ENCODE measurements at places on chromosomes 13 and 19.

DNA sequence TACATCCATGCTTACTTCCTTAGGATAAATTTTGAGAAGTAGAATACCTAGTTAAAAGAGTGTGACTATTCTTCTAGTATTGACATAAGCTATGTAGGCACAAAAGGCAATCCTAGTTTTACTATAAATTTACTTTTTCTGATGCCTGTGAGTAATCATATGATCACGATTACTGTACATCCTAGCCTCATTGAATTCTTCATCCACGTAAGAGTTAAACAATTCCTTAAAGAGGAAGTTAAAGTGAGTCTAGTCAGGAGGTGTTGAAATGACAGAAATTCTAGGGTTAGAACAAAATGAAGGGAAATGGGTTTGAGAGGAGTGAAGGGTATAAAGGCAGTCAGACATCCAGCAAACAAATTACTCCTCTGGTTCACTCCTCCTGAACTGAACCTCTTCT is at the start of gene ACOD1:
TSS of gene ACOD1 (plus strand) at position 363 of the 400 bp plus-strand sequence. CDS start 48 bp downstream, outside the sequence.
- DNase-seq, result no peak

GRCh38 chr13:29946093-29946492 is 95.7 kb upstream of the UBL3 start:
- DNase-seq, result no peak

DNA sequence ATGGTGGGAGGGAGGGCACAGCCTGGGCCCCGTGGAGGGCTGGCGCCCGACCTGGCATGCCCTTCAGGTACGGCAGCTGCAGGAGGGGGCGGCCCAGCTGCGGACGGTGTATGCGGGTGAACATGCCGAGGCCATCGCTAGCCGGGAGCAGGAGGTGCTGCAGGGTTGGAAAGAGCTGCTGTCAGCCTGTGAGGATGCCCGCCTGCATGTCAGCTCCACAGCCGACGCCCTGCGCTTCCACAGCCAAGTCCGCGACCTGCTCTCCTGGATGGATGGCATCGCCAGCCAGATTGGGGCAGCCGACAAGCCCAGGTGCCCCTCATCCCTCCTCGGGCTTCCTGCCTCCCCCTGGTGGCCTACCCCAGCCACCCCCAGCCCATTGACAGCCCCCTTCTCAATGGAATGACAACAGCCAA is 16.6 kb upstream of the SHKBP1 start:
- DNase-seq, result no peak

GRCh38 chr13:59542303-59542702 is 621.4 kb downstream of the DIAPH3 start:
- DNase-seq, result no peak

GRCh38 chr19:13539332-13539731 is 33.1 kb upstream of the CACNA1A start:
- DNase-seq, result no peak

- DNase-seq, result no peak
Measured at GRCh38 chr13:29924482-29925350, 74.3 kb upstream of the UBL3 start.

DNA sequence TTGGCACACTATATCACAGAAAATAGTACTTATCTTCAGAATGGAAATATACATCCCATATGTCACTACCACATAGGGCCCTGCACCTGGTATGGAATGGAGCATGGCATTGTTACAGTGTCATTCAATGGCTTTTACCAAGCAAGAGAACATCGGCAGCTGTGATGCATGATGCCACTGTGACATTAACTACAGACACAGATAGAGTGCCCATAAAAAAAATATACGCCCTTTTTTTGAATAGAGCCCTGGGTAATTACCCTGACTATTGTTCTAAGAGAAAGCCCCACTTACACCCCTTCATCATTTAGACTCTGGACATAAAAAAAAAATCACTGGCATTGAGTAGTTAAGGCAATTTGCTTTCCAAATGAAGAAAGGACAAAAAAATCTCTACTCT is 320.3 kb downstream of the DNAJC15 start:
- no peak for DNase-seq

- DNase-seq, result no peak
Measured at GRCh38 chr13:33639626-33640080, 178.3 kb upstream of the RFC3 start.

DNA sequence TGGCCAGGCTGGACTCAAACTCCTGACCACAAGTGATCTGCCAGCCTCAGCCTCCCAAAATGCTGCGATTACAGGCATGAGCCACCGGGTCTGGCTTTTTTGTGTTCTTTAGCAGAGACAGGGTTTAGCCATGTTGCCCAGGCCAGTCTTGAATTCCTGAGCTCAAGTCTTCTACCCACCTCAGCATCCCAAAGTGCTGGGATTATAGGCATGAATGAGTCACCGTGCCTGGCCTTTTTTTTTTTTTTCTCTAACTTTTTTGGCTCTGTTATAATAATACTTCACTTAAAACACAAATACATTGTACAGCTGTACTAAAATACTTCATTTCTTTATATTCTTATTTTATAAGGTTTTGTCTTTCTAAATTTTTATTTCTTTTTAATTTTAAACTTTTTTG is 599.5 kb upstream of the PCDH9 start:
- DNase-seq, result no peak

DNA sequence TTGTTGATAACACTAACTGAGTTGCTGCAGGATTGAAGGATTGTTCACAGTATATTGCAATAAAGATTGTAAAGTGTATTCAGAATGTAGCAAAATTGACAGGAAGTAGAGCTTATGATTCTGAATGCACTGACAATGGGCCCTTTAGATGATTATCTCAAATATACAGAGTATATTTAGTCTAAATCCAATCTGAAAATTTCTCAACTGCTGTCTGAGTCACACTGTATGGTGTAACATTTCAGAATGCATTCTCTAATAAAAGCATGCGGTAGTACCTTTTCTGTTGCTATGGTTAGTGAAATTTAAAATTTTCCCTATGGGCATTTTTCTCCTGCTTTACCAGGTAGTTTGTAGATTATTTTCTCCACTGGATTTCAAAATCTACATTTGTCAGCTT is 365.2 kb downstream of the PCDH17 start:
- DNase-seq, result no peak

DNA sequence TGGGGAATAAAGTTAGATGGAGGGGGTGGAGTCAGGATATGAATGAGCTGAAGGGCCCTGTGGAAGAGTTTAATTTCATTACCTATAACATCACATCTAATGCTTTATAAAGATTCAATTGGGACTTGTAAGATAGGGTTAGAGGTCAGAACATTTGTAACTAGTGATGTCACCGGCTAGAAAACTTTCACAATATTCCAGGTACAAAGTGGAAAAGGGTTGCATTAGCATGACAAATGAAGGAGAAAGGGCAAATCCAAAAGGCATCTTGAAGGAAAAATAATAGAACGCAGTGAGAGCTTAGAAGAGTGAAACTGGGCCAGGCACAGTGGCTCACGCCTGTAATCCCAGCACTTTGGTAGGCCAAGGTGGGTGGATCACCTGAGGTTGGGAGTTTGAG is 7.6 kb downstream of the MBNL2 start:
- no peak for DNase-seq

- DNase-seq, result no peak
Measured at GRCh38 chr13:29513002-29513980, 82.2 kb downstream of the SLC7A1 start.

- no peak for DNase-seq
Measured at GRCh38 chr13:46894568-46894967, 2.3 kb downstream of the HTR2A start.

- DNase-seq, result no peak
Measured at GRCh38 chr13:112727581-112727980, 37.7 kb downstream of the ATP11A start.

DNA sequence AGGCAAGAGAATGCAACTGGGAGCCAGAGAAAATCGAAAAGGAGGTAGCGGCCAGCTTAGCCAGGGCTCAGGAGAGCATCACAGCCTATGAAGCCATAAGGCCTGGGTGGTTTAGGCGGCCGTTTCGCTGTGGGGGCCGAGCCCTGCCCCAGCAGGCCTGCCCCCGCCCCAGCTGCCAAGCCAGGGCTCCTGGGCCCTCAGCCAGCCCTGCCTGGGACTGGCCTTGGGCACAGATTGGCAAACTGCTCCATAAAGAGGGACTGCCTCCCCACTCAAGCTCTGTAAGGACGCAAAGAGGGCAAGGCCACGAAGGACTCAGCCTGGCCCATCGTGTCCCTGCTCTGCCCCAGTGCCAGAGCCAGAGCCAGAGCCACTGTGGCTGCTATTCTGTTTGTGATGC is 10.2 kb downstream of the ZNF653 start:
- no peak for DNase-seq

- DNase-seq, result no peak
Measured at GRCh38 chr19:17086834-17087233, 11.3 kb downstream of the MYO9B start.

DNA sequence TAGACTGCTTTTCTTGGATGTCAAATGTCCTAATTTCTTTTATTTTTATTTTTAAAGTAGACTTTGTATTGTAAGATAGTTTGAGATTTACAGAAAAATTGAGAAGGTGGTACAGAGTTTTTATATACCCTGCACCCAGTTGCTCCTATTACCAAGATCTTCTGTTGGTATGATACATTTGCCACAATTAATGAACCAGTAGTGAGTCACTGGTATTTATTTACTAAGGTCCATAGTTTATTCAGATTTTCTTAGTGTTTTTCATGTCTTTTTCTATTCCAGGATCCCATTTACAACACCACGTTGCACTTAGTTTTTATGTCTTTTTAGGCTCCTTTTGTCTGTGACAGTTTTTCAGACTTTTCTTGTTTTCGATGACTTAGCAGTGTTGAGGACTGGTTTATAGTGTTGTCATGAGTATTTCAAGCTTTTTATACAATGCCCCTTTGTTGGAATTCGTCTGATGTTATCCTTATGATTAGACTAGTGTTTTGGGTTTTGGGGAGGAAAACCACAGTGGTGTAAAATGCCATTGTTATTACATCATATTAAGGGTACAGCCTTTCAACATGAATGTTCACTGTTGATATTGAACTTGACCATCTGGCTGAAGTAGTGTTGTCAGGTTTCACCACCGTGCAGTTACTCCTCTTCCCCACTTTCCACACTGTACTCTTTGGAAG is 35.9 kb downstream of the COG3 start:
- no peak for DNase-seq

DNA sequence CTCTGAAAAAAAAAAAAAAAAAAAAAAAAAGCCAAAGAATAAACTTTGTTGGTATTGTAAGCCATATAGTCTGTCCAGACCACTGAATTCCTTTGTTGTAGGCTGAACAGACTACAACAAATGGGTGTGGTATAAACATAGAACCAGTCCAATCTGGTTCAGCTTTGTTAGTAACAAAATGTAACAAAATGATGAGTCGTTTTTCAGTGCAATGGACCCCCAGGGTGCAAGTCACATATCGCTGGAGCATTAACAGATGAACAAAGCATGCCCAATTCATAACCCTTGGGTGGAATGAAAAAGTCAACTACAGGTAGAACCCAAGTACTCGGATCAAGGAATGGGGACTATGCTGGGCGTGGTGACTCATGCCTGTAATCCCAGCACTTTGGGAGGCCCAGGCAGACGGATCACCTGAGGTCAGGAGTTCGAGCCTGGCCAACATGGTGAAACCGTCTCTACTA is 13.6 kb upstream of the FCHO1 start:
- no peak for DNase-seq

DNA sequence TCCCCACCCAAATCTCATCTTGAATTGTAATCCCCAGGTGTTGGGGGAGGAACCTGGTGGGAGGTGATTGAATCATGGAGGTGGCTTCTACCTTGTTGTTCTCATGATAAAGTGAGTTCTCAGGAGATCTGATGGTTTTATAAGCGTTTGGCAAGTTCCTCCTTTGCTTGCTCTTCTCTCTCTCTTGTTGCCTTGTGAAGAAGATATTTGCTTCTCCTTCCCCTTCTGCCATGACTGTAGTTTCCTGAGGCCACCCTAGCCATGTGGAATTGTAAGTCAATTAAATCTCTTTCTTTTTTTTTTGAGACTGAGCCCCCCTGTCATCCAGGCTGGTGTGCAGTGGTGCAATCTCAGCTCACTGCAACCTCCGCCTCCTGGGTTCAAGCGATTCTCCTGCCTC is 34.4 kb downstream of the VSTM1 start:
- DNase-seq, result no peak

GRCh38 chr13:39501702-39502324 is 101.2 kb downstream of the LHFPL6 start:
- no peak for DNase-seq

- DNase-seq, result no peak
Measured at GRCh38 chr13:28271056-28271840, 132.9 kb downstream of the PAN3 start.

DNA sequence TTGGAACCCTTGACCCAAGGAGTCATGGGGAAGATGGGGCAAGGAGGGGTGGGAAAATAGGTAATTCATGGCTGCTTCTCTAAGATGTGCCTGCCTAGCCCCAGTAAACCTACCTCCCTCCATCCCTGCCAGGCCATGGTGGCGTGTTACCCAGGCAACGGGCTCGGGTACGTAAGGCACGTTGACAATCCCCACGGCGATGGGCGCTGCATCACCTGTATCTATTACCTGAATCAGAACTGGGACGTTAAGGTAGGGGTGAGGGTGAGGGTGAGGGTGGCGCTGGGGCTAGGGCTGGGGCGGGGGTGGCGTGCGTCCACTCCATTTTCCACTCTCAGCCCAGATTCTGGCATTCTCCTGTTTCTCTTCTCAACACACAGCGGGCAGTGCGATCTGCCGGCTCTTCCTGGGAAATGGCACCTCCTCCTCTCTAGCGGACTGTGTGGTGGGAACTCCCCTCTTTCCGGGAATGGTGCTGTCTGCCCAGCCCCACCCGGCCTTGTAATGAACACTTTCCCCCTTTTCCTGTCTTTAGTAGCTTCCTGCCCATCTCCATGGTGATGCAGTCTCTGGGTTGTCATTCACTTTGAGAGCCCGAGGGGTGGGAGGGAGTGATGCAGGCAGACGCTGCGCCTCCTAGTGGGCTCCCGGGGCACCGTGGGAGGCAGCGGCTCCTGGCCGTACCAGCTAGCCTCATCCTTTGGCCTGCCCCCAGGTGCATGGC is 7.6 kb downstream of the EGLN2 start:
- DNase-seq, result peak; percentile 90

DNA sequence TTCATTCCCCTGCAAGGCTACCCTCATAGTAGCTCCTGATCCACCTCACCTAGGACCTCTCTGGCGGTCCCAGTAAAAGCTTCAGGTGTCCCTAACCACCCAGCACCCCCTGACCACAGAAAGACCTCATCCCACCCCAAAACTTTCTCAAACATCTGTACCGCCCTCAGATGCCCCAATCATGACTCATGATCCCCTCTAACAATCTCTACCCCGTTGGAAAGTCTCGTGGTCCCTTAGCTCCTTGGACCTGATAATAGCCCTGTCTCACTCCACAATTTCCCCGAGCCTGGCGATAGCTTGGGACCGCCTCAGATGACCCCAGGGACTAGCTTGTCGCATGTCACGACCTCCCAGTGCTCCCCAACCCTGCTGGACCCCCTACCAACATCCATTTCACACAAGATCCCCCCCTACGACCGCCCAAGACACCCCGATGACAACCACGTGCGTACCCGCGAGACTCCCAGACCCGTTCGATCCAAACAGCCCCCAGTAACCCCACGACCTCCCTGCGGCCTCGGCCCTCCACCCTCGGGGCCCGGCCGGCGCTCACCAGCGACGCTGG is 450 bp downstream of the NDUFA11 start:
- DNase-seq, result no peak
